ENCODE measurements at places on chromosomes 1 and 21.

GRCh38 chr21:38326899-38327298 is 70.1 kb downstream of the KCNJ15 start:
- DNase-seq, result no peak

DNA sequence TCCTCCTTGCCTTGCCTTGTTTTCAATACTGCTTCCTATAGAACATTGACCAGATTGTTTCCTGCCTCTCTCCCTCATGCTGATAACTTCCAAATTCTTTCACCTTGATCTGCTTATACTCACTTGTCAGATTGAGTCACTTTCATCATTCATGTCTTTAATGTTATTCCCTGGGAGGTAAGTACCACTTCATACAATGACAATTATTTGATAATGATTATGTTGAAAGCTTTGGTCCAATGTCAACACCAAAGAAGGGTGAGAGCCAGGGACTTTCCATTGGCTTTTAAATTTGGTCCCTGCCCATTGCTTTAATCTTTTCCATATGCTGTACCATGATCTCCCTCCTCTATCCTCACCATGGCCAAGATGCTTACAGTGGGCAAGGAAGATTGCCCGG is 137.4 kb downstream of the SYT2 start:
- no peak for DNase-seq

DNA sequence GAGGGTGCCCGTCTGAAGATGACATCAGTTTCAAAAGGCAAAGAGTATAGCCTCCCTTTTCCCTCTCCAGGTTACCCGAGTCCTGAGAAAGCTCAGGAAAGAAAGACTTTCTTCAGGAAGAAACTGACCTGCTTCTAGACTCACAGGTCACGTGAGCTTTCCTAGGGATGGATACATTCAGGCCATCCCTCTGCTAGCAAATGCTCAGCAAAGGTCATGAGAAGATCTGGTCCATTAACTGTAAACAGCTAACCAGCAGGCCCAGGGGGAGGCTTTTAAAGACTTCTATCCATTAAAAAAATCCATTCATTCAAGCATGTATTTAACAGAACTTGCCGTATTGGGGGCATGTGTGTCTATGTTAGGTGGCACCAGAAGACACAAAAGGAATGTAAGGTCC is 605.5 kb downstream of the KIF26B start:
- no peak for DNase-seq

DNA sequence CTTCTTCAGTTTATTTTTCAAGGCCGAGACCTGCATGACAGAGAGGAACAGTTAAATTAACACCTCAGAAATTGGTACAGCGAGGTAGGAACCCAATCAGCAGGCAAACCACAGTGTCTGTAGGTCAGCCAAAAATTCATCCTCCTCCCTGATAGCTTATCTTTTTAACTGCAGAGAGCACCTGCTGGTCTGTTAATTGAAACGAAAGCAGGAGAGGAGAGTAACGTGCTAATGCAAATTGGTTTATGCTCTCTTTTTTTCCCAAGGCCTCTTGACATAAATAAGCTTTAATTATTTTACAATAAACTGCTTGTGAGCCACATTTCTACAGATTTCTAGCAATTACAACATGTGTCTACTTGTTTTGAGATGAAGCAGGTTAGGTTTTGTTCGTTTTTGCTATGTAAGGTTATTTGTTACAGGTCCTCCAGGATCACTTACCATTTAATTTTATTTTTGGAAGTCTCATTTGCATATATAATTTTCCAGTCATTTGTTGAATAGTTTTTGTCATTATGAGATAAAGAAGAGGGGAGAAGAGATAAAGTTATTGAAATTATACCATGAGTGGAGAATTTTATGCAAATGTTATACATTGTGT is 179.9 kb downstream of the DENND1B start:
- DNase-seq, result no peak

GRCh38 chr1:46615735-46616134 is 876 bp downstream of the MOB3C start:
- DNase-seq, result peak; percentile 35

GRCh38 chr1:64304823-64305222 is 101.4 kb downstream of the UBE2U start:
- DNase-seq, result no peak

GRCh38 chr1:93712741-93713140 is 31.1 kb upstream of the BCAR3 start:
- no peak for DNase-seq

DNA sequence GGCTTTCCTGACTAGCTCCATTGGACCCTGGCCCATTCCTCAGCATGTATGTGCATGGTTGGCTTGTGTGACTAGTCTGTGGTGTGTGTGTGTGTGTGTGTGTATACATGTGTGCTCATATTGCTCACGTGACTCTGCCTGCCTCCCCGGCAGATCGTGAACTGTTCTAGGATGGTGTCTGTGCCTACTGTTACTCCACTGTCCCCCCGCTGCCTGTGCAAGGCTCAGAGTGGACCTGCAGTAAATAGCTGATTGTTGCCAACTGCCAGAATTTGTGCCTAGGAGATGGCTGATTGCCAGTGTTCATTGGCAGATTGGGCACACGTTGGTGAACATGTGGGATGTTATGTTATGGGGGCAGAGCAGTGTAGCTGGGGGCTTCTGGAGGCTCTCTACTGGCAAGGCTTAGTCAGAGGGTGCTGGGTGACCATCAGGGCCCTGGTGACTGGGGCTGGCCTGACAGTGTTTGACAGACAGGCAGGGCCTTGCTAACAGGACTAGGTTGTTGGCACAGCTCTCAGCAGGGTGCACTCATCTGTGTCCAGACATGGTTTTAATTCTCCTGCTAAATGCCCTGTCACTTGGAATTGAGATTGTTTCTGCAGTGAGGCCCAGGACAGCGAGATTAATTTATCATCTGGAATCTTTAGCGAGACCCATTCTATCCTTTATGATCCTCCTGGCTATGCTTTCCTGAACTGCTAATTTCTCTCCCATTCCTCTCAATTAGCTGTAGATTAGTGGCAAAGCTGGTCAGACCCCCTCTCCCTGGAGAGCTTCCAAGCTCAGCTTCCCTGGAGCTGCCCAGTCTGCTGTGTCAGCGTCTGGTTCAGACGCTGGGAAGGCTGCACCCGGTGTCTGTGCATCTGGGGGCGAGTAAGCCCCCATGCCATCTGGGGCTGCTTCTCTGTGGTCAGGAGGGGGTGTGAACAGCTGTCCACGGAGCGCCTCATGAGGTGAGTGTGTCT is 20.8 kb downstream of the SLC6A17 start:
- no peak for DNase-seq

GRCh38 chr1:164771619-164772361 is 212.8 kb downstream of the PBX1 start:
- DNase-seq, result no peak

- DNase-seq, result no peak
Measured at GRCh38 chr1:119364640-119365039, 3.9 kb upstream of the HAO2 start.

Measured in DND-41 (cell line).